Stimulated activated CD8-positive, alpha-beta memory T cell treated with anti-CD3 and anti-CD28 coated beads, Interleukin-2, amount 100 ng/mL, for 1 hour (primary cell): ENCODE measurements at places on chromosomes 11 and 22.

DNA sequence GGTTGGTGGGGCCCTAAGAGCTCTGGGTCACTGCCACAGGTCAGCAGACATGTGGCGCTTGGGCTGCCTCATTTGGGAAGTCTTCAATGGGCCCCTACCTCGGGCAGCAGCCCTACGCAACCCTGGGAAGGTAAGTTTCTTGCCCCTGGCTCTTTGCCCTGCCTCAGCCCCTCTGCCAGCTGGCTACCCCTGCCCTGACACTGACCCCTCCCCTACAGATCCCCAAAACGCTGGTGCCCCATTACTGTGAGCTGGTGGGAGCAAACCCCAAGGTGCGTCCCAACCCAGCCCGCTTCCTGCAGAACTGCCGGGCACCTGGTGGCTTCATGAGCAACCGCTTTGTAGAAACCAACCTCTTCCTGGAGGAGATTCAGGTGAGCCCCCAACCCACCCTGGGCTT is 1.9 kb downstream of the SCYL1 start:
- no peak for DNase-seq

GRCh38 chr22:32444068-32444467 is 20.2 kb downstream of the BPIFC start:
- DNase-seq = no peak

GRCh38 chr11:19241260-19242178 is 774 bp upstream of the E2F8 start:
- DNase-seq = no peak

GRCh38 chr11:70454197-70454767 is 56.0 kb downstream of the CTTN start:
- DNase-seq = no peak

DNA sequence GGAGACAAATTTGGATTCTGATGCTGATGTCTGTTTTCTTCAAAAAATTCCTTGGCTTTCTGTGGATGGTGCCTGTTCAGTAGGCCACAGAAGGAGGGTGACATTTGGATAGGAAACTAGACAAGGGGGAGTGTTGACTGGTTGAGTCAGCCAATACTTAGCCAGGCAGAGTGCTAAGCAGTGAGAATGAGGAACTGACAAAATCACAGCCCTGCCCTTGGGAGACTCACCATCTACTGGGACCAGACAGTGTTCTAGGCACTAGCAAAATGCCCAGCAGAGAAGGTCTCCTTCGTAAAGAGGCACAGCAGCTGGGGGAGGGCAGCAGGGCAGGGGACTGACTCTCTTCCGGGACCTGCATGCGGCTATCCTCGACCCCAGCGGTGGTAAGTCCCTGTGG is 190.2 kb downstream of the DSCAML1 start:
- no peak for DNase-seq

DNA sequence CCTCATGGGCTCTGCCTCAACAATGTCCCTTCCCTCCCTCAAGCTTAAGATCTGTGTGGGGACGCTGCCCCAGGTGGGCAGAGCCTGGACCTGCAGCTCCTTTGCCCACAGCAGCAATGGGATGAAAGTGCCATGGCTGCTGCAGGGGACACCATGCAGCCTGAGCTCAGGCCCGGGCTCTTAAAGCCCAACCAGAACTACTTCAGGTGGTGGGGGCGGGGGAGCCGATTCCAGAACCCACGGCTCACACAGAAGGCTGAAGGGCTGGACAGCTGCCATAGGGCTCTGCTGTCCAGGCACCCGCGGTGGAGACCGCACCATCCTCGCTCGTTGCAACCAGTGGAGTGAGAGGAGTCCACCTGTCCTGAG is 12.5 kb downstream of the CHID1 start:
- no peak for DNase-seq

GRCh38 chr11:57466680-57467079 is 6.4 kb downstream of the RTN4RL2 start:
- DNase-seq = no peak

DNA sequence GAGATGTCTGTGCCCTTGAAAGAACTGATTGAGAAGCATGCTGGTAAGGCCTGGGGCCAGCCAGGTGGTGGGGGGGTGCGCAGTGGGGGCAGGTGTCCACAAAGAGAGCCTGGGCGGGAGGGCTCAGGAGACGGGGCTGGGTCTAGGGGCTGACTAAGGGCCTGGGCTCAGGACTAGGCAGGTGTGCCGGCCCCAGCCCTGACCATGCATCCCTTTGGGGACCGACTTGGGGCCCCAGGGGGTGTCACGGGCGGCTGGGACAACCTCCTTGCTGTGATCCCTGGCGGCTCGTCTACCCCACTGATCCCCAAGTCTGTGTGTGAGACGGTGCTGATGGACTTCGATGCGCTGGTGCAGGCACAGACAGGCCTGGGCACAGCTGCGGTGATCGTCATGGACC is 4.4 kb downstream of the NDUFV1 start:
- no peak for DNase-seq

DNA sequence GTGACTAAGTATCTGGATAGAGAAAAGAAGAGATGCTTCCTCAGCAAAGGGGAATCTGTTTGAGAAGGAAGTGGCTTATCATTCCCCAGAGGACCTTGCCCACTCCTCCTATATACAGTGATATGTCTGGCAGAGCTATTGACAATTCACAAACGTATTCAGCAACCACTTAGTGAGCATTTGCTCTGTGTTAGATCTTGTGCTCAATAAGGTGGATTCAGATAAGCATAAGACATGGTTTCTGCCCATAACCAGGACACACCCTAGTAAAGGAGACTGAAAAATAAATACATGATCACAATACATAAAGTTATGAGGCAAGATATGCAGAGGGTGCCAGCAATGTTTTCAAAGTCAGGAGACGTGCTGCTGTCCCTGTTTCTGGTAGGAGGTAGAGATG is 1.4 kb downstream of the TMEM9B start:
- no peak for DNase-seq

DNA sequence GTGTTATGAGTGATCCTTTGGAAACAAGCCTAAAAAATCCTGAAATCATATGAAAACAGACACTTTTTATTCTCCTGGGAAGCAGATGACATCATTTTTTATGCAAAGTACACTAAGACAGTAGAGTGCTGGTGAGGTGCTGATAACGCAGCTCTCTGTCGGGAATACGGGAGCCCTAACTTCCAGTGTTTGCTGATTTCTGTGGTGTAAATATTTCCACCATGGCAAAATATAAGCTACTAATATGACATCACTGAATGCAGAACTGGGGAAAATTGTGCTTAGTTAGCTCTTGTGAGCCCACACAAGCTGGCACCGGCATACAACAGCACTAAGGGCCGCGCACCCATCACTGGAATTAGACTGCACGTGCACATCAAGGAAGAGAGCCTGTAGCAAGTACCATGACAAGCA is 82.6 kb downstream of the FAM76B start:
- DNase-seq = no peak

DNA sequence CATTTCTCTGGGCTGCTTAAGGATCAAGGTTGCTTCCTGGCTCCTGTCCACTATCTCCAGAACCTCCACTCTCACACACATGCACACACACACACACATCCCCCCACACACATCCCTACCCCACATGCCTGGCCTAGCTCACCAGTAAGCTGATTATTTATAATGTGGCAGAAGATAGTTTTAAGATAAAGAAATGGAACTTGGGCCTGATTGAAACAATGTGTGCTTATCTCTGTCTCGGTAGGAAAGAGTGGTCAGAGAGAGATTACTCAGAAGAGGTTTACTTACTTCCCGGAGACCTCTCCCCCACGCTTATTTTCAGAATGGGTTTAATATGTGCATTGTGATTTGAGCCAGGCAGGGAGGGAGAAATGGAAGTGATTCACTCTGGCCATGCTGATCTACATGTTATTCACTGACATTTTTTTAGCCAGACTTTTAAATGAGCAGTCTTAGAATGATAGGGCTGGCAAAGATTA is 422.4 kb downstream of the TENM4 start:
- no peak for DNase-seq

GRCh38 chr11:86719781-86720463 is 47.5 kb upstream of the ME3 start:
- DNase-seq = no peak

- DNase-seq = no peak
Observed at GRCh38 chr22:48004038-48004437, 1241.6 kb downstream of the TBC1D22A start.

DNA sequence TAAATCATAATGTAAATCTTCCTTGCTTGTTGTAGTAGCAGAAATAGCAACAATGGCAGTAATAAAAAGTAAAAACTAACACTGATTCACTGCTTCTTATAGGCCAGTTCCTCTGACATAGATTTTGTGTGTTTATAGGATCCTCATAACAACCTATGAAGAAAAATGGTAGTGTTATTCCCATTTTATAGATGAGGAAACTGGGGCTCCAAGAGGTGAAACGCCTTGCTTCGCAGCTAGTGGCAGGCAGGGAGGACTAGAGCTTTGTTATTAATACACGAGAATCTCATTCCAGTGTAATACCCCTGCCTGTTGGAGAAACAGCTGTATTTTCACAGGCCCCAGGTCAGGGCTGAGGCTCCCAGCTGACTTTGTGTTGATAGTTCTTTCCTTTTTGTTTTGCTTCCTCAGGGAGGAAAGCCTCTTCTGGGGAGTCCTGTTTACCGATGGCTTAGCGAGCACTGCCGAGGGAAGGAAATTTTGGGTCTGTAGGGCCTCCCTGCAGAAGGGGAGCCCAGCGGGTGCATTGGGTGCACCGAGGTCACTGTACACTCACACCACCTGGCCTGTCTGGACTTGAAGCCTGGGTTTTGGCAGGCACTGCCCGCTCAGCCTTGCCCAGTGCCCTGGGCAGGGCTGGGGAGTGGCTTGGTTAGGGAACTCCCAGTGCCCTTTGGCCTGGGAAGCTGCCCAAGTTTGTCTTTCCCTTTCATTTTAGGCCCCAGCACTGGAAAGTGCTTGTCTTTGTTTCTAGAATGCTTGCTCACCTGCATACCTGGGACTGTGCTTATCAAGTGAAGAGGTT is 13.5 kb downstream of the KIAA1671 start:
- no peak for DNase-seq

- DNase-seq = no peak
Observed at GRCh38 chr11:118001494-118001971, 15.3 kb downstream of the IL10RA start.

- no peak for DNase-seq
Observed at GRCh38 chr11:34595960-34596644, 24.8 kb upstream of the EHF start.

- DNase-seq = no peak
Observed at GRCh38 chr11:118450451-118450850, 14.2 kb downstream of the KMT2A start.

DNA sequence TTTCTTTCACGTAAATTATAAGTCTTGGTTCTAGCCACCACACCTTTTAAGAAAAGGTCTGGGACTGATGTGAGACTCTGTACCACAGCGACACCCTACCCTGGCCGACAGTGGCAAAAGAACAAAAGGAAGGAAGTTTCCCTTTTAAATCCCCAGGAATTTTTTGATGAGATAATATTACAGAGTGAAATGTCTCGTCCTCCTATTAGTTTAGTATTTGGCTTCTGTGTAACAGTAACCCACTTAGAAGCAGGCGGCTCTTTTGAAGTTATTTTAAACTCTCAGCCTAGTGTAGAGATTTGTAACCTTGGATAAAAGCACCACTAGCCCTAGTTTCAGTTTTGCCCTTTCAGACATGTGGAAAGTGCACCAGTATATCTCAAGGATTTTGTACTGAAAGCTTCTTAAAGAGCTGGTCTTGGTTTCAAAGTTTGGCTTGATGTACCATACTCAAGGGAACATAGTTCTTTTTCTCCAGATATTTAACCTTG is 84.1 kb downstream of the C22orf31 start:
- no peak for DNase-seq

- no peak for DNase-seq
Observed at GRCh38 chr11:86156397-86156955, 87.6 kb upstream of the PICALM start.

DNA sequence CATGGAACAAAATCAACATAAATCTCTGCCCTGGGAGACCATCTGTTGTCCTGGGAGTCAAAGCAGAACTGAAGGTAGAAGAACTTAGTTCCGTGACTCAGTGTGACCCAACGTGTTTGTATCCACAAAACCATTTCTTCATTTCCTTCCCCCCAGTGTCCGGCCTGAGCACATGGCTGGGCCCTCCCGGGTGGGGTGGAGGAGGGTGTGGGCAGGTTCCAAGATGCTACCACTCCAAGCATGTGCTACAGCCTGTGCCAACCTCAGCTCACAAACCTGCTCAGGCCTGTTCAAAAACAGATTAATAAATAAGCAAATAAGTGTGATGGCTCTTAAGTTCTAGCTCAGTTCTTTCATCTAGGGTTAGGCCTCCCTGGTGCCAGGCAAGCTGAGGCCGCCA is 55.3 kb downstream of the SHANK2 start:
- no peak for DNase-seq

- no peak for DNase-seq
Observed at GRCh38 chr22:28741200-28741784, 328 bp downstream of the CHEK2 start.

DNA sequence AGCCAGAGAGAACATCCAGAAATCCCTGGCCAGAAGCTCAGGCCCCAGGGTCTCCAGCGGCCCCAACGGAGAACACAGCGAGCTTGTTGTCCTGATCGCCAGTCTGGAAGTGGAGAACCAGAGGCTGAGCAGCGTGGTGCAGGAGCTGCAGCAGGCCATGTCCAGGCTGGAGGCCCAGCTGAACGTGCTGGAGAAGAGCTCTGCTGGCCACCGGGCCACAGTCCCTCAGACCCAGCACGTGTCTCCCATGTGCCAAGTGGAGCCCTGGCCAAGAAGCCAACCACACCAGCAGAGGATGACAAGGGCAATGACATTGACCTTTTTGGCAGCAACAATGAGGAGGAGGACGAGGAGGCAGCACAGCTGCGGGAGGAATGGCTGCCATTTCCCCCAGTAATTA is 20.6 kb upstream of the SCGB1D1 start:
- DNase-seq = no peak

DNA sequence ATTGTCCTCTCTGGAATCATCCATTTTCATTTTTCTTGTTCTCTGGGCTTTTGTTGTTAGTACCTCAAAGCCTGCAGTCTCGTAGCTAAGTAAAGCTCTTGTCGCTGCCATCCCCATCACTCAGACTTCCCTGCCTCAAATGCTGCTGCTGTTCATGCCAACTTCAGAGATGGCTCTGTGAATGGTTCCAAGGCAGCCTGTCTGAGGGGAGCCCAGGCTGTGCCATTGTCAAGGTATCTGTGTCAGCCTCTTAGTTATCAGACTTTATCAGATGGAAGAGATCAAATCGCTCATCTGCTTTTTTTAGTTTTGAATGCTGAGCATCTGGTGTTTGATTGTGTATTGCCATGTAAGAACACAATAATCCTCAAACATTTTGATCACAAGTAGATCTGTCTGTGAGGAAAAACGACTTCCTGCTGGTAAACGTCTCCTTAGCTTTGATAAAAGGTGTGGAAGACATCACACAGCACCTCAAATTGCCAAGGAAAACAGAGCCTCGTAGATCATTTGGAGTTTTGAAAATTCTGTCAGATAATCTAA is 304.2 kb upstream of the ZC3H12C start:
- no peak for DNase-seq

- DNase-seq = no peak
Observed at GRCh38 chr11:95767498-95767897, 22.1 kb downstream of the FAM76B start.
